ENCODE measurements at places on chromosomes 12 and 14. TPM values are rescaled to one million over a fixed set of nuclear protein-coding genes. Genes with fewer than 3 reads are reported as not detected.

The GPD1 gene
- 14.2 TPM for total RNA-seq

The CIDEB gene
- 6.3 TPM for total RNA-seq

DNA sequence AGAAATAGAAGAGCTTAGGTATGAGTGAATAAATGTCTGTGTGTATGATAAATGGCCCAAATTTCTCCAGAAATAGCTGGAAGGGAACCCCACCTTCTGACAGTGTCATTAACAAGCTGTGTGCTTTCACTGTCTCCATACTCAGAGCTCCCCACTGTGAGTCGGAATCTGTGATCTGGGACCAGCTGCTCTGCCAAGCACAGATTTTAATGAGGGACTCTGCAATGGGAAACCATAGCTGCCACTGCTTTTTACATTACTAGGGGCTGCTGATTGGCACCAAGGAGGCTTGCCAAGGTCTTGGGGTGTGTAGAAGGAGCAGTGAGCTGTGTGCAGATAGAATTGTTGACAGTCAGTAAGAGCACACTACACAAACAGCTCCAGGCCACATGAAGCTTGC is 244.2 kb upstream of the CCDC196 start:
- H3K36me3 ChIP-seq, result no peaks in the 10 kb centered on the region
- DNase-seq, result no peak
- H3K4me1 ChIP-seq, result no peaks in the 10 kb centered on the region
- H3K4me3 ChIP-seq, result no peak overlapping the region

- H3K4me1 ChIP-seq, result no peaks in the 10 kb centered on the region
- H3K27me3 ChIP-seq, result no peaks in the 10 kb centered on the region
- peak; percentile 57 for DNase-seq
- H3K36me3 ChIP-seq, result no peaks in the 10 kb centered on the region
- no peak overlapping the region for H3K4me3 ChIP-seq
- no peak overlapping the region for H3K27ac ChIP-seq
Measured at GRCh38 chr14:105929327-105930081, 403.1 kb downstream of the TMEM121 start.

DNA sequence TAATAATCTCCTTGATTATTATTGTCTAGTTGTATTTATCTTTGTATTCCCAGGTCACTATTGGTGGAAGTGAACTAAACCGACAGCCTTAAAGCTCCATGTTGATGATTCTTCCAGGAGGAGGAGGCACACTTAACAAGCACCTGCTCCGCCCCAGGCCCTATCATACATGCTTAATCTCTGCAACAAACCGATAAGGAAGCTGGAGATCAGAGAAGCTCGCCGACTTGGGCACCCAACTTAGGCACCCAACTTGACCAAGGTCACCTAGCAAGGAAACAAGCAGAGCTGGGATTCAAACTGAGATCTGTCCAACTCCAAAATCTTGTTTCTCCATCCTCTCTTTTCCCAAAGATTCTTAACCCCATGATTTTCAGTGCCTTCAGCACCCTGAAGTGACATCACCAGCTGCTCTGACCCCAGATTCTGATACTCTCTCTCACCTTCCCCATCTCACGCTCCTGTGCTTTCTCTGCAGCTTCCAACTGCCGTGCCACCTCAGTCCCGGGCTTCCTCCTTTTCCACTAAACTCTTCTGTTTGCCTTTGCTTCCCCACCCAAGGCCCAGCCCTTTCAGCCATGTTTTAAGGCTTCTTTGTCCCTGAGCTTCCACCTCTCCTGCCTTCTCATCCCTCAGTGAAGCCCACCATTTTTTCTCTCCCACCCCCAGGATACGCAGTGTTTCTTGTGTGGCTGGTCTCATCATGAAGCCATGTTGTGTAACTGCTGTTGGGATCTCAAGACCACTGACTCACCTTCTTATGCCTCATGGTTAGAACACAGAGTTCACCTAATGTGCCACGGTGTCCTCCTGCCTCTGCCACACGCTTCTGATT is 6.6 kb upstream of the KRT18 start:
- no peak overlapping the region for H3K4me3 ChIP-seq
- H3K4me1 ChIP-seq, result peaks cover 16% of the 10 kb centered on the region
- no peaks in the 10 kb centered on the region for H3K27me3 ChIP-seq
- H3K27ac ChIP-seq, result no peak overlapping the region
- DNase-seq, result no peak

DNA sequence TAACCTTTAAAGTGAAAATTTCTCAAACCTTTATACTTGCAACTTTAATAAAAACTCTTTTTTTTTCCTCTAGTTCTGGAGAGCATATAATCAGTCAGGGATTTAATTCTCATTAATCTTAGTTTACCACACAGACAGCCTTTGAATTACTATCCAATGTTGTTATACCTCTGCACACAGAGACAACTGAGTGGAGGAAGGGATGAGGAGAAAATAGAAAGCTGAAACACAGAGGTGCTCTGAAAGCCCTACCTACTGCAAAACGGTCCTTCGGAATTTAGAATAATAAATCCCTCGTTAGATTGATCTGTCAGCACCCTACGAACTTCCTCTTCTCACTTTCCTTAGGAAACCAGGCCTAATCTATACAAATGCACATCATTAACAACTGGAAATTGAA is 122.1 kb downstream of the STXBP6 start:
- H3K27ac ChIP-seq, result peak overlapping the region; percentile 42
- H3K4me1 ChIP-seq, result peaks cover 25% of the 10 kb centered on the region
- no peak for DNase-seq
- no peaks in the 10 kb centered on the region for H3K27me3 ChIP-seq
- no peaks in the 10 kb centered on the region for H3K36me3 ChIP-seq

DNA sequence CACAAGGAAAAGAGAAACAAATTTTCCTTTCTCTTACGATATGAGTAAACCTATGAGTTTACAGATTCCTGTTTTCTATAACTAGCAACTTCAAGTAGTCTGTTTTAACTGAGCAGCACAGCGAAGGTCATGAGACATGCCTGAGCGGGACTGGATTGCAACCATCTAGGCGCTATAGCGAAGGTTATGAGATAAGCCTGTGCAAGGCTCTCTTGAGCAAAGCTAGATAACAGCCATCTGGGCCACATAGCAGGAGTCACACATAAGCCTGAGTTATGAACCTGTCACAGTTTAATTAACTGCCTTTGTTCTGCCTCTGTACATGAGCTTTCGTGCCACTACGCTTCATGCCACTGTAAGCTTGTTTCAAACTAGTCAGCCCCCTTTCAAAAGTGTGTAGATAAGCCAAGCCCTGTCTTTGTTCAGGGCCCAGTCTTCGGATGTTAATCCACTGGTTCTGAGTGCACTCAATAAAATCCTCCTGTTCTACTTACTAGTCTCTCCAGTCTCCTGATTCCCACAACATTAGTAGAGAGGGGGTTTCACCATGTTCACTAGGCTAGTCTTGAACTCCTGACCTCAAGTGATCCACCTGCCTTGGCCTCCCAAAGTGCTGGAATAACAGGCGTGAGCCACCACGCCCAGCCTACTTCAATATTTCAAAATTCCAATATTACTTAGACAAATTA is 47.1 kb downstream of the SEC23A start:
- peaks cover 10% of the 10 kb centered on the region for H3K36me3 ChIP-seq
- no peaks in the 10 kb centered on the region for H3K27me3 ChIP-seq
- no peaks in the 10 kb centered on the region for H3K4me1 ChIP-seq
- no peak overlapping the region for H3K27ac ChIP-seq
- DNase-seq, result no peak

DNA sequence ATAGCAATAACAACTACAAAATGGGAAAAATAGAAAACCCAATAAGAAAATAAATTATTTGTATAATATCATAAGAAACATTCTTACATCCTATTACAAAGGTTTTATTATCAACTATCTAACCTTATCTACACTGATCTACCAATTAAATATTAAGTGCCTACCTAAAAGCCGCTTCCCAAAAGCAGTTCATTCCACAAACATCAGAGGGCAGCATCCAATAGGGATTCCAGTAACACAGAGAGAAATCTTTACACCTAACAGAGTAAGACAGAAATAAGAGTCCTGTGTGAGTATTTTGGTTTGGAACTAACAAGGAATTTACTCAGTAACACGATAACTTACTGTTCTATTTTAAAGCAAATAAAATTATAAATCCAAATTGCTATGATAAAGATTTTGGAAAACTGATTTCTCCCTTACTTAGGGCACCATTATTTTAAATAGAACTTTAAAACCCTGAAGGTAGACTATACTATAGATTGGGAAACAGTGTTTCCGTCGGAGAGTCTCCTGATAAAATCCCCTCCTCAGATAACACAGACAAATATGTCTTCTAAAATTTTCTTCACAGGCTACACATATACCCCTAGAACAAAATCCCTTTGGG is 15.0 kb downstream of the GXYLT1 start:
- no peak for DNase-seq
- no peaks in the 10 kb centered on the region for H3K36me3 ChIP-seq
- no peaks in the 10 kb centered on the region for H3K27me3 ChIP-seq
- peaks cover 2% of the 10 kb centered on the region for H3K4me1 ChIP-seq
- no peak overlapping the region for H3K27ac ChIP-seq
